ENCODE measurements at places on chromosomes 11 and 22.

- no peak for DNase-seq
Observed at GRCh38 chr11:79396001-79396400, 44.8 kb downstream of the TENM4 start.

- DNase-seq: no peak
Observed at GRCh38 chr22:48972979-48973693, 854.5 kb downstream of the BRD1 start.

- DNase-seq: no peak
Observed at GRCh38 chr11:94563848-94564467, 3.2 kb upstream of the PIWIL4 start.

- no peak for DNase-seq
Observed at GRCh38 chr22:32623943-32624342, 149.3 kb downstream of the FBXO7 start.

DNA sequence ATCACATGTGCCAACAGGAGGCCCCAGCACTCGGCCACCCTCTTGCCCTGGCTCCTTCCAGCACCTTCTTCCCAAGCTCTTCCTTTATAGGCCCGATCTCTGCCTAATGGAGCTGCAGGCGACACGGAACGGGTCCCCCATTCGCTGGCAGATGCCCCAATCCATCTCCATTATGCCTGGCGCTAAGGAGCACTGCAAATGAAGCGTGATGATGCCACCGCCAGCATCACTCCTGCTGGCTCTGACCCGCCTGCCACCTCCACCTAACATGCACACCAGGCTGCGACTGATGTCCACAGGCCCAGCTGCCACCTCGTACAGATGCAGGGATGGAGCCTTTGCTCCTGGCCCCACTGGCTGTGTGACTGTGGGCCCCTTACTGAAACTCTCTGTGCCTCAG is 33.5 kb downstream of the ELFN2 start:
- DNase-seq: no peak

All from activated CD8-positive, alpha-beta memory T cell treated with anti-CD3 and anti-CD28 coated beads, Interleukin-2, amount 50 U/mL, for 48 hours (primary cell).